ENCODE measurements at places on chromosomes 3 and 15.

DNA sequence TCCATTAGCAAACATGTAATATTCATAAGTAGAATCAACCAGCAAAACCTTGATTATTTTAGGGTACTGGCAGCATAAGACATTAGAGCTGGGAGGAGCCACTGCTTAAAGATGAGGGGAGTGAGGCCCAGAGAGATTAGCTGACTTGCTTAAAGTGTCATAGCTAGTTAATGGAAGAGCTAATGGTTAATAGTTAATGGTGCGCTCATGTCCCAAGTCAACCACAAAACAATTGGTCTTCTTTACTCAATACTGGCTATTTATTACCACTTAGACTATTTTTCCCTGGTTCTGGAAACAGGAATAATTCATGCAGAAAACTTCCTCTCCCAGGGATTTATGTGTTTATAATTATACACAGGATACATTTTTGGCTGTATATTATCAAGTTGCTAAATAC is 33.1 kb downstream of the EIF4E3 start:
- H3K36me3 ChIP-seq, result no peaks in the 10 kb centered on the region
- H3K4me1 ChIP-seq, result no peaks in the 10 kb centered on the region
- no peaks in the 10 kb centered on the region for H3K27me3 ChIP-seq
- DNase-seq, result no peak

DNA sequence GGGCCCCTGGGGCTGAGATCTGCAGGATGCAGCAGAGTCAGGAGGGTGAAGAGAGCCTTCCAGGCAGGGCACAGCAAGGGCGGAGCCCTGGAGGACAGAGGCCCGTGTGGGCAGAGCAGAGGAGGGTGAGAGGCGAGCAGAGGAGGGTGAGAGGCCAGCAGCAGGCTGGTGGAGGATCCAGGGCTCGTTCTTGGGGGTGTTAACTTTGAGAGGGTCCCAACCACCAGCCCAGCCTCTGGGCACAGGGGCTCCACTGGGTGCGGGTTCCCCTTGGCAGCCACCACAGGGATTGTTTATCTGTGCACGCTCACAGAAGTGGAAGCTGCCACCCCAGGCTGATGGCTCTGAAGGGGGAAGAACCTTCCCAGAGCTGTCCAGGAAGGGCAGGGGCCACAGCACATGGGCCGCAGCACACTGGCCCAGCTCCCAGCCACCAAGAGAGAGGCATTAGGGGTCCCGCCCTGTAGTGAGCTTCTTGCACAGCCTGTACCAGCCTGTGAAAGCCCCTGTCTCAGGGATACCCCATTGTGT is 9.3 kb upstream of the PLXND1 start:
- H3K4me1 ChIP-seq, result peaks cover 3% of the 10 kb centered on the region
- H3K27me3 ChIP-seq, result no peaks in the 10 kb centered on the region

- H3K27ac ChIP-seq, result no peak overlapping the region
- DNase-seq, result no peak
- no peak overlapping the region for H3K4me3 ChIP-seq
- H3K36me3 ChIP-seq, result no peaks in the 10 kb centered on the region
These were observed 402.4 kb downstream of the MAGI1 start for GRCh38 chr3:65636326-65636725.

DNA sequence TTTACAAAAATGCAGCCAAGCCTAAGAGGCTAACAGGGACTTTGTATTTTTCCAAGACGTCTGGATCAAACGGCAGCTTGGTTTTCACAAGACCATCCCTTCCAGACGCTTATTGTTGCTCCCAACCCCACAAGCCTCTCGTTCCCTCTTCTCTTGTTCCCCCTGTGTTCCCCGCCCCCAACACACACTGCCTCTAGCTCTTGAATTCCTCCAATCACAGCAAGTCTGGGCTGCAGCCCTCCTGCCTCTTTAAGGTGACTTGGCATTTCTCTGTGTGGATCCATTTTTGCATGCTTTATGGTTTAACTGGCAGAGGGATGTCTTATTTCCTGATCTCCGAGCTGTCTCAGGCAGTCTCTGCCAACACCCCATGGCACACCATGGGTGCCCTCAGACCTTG is 182.2 kb downstream of the ABHD5 start:
- no peak overlapping the region for H3K4me3 ChIP-seq
- H3K36me3 ChIP-seq, result no peaks in the 10 kb centered on the region
- no peaks in the 10 kb centered on the region for H3K27me3 ChIP-seq
- H3K27ac ChIP-seq, result no peak overlapping the region
- H3K4me1 ChIP-seq, result no peaks in the 10 kb centered on the region

- no peak overlapping the region for H3K4me3 ChIP-seq
- H3K36me3 ChIP-seq, result no peaks in the 10 kb centered on the region
- H3K27me3 ChIP-seq, result no peaks in the 10 kb centered on the region
- no peak overlapping the region for H3K27ac ChIP-seq
- no peaks in the 10 kb centered on the region for H3K4me1 ChIP-seq
These were observed 90.2 kb upstream of the LINGO1 start for GRCh38 chr15:77722759-77723460.
